ENCODE measurements at places on chromosomes 1 and 21. TPM values are rescaled to one million over a fixed set of nuclear protein-coding genes. Genes with fewer than 3 reads are reported as not detected.

GRCh38 chr1:21955501-21956281 lies 18.6 kb upstream of the HSPG2 start:
- peak overlapping the region; percentile 56 for H3K27ac ChIP-seq
- peaks cover 50% of the 10 kb centered on the region for H3K4me1 ChIP-seq
- peaks cover 2% of the 10 kb centered on the region for H3K27me3 ChIP-seq
- DNase-seq = no peak
- H3K4me3 ChIP-seq = peak overlapping the region; percentile 85

Gene FCAMR
- not detected for total RNA-seq

GRCh38 chr1:78177708-78178270 lies 132.0 kb downstream of the GIPC2 start:
- no peaks in the 10 kb centered on the region for H3K36me3 ChIP-seq
- no peaks in the 10 kb centered on the region for H3K4me1 ChIP-seq
- H3K27ac ChIP-seq = no peak overlapping the region
- no peak overlapping the region for H3K4me3 ChIP-seq
- H3K27me3 ChIP-seq = peaks cover 11% of the 10 kb centered on the region

Gene RBP7
- total RNA-seq = not detected

DNA sequence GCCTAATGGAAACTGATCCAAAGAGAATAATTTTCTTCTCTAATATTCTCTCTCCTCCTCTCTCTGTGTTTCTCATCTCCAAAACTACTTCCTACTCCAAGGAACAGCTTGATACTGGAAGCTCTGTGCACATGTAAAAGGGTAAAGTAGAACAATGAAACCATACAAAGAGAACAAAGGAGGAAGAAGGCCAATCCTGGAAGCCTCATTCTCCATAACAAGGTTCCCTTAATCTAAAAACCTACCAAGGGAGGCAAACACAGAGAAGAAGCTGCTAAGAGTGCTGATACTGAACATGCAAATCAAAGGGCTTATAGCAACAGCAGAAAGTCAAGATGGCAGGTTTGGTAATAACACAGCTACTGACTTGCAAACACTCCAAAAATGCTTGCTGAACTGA lies 44.4 kb downstream of the SIPA1L2 start:
- no peaks in the 10 kb centered on the region for H3K27me3 ChIP-seq
- peaks cover 1% of the 10 kb centered on the region for H3K36me3 ChIP-seq
- H3K4me3 ChIP-seq = no peak overlapping the region
- H3K27ac ChIP-seq = no peak overlapping the region

- H3K36me3 ChIP-seq = no peaks in the 10 kb centered on the region
These were observed 60.4 kb downstream of the IL12RB2 start for GRCh38 chr1:67368046-67368514.

DNA sequence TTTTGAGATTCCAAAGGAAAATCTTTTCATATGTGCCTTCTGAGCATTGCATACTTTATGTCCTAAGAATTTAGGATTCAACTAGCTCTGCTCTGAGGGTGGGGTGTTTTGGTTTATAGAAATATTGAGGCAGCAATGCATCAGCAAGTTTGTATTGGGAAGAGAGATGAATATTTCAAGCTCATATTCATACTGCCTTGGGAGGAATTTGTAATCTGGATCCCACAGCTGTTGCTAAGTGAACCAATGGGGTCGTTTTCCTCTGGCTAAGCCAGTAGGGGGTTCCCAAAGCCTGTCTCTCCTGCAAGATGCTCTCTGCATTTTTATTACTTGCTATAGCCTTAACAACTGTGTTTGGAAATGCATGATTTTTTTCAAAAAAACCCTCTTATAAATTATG lies 130.6 kb downstream of the SNX7 start:
- H3K36me3 ChIP-seq = no peaks in the 10 kb centered on the region
- no peak overlapping the region for H3K27ac ChIP-seq
- DNase-seq = no peak

Data from naive thymus-derived CD8-positive, alpha-beta T cell (primary cell).